ENCODE measurements at places on chromosomes 7 and 10.

GRCh38 chr7:90972906-90973550 is 291.2 kb upstream of the FZD1 start:
- DNase-seq: no peak

DNA sequence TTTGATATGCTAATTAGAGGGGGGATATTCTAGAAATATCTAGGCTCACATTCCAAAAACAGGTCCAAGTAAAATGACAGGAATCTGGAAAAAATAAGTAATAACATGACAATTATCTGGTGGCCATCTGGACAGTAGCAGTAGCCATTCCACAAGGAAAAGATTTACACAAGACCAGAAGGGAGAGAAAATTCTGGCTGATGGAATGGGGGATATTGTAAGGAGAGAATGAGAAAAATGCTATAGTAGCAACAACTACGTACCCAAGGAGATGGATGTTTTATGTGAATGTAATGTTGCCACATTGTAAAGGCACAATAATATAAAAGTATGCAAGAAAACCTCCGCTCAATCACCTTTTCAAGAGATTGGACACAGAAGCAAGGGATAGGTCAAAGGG is 5.4 kb downstream of the MYOF start:
- no peak for DNase-seq

- no peak for DNase-seq
Measured at GRCh38 chr7:137535579-137535978, 192.0 kb upstream of the PTN start.

DNA sequence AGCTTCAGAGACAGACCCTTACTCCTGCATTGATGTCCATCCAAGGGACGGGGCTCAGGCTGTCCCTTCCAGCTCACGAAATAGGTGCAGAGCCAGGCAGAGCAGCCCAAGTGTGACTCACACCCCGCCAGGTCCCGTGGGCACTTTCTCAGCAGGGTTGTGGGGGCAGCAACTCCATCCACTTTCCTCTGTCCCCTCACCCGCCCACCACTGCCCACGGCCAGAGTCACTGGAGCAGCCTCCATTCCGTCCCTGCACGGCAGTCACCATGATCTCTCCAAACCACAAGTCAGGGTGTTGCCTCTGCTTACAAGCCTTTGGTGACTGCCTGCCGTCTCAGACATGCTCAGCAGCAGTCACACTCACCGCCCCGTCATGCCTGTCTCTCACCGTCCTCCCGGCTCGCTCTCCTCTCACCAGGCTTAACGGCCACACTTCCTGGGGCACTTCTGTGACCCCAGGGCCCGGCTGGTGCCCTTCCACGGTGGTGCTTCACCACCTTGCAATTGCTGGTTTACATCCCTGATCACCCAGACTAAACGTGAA is 39.3 kb downstream of the CALML3 start:
- no peak for DNase-seq

DNA sequence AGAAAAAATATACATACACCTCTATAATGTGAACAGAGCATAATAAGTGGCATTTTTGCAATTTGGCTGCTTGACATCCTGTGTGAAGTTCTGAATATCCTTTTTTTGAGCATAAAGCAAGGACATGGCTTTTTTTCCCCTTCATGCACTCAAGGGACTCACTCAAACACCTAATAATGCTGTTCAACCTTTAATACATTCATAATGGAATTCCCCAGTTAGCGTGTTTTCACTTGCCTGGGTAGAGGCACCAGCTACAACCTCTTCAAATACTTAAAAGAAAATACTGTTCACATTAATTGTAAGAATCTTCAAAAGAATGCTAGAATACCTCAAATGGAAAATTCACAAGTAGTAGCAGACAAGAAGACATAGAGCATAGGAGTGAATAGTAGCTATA is 316.8 kb downstream of the PCDH15 start:
- no peak for DNase-seq

GRCh38 chr7:106775552-106775936 is 89.5 kb upstream of the PIK3CG start:
- no peak for DNase-seq

- no peak for DNase-seq
Measured at GRCh38 chr10:29738341-29738740, 103.6 kb upstream of the SVIL start.

DNA sequence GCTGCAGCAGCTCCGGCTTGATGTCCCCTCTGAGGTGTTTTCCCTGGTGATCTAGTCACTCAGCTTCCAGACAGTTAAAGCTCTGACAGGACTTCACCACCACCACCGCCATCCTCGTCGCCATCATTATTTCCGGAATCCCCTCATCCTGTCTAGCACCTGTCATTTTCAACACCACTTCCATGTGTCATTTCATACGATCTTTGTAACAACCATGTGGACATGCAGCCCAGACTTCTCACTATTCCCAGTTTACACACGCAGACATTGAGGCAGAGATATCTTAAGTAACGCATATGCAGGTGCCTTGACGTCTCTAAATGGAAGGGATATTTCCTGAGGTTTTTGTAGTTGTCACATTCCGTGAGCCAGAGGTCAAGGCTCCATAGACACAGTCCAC is 530.6 kb upstream of the FOXK1 start:
- no peak for DNase-seq

GRCh38 chr10:101817337-101818118 is 716 bp downstream of the OGA start:
- DNase-seq: peak; percentile 88

DNA sequence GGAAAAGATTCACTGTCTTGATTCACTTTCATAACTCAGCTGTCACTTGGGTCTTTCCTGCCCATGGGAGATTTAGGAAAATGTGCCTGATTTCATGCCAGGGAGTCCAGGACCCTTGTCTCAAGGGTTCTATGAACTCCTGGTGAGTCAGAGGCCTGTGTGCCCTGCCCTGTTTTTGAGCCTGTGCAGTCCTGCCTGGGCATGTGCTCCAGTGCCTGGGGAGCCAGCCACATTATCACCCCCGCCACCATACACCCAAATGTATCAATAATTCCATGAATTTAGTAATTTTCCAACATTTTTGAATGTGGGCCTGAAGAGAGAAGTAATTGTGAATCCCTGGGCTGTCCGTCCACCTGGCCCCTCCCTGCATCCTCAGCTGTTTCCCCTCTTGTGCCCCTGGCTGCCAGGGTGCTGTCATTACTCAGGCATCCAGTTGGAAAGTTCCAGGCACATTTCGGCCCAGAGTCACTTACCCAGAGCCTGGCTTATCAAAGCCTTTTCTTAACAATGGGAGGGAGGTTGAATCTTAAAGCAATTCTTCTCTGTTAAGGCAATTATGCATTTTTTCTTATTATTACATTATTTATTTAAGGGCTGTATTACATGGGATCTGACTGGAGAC is 287.8 kb upstream of the CDC14C start:
- DNase-seq: no peak

- DNase-seq: no peak
Measured at GRCh38 chr7:35401217-35401879, 147.4 kb upstream of the TBX20 start.

DNA sequence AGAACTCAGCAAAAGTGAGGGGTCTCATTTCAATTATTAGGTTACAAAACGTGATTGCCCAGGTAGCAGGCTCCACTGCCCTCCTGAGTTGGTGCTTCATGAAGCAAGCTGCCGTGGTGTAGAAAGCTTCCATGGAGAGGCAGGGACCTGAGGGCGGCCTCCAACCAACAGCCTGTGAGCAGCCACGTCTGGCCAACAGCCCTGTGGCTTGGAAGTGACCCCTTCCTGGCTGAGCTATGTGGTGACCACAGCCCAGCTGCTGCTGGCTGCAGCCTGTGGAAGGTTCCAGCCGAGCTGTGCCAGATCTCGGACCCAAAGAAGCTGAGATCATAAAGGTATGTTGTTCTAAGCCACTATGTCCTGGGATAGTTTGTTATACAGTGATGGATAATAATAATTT is 122.5 kb upstream of the KLF6 start:
- DNase-seq: no peak

- DNase-seq: no peak
Measured at GRCh38 chr7:74379938-74380337, 73.8 kb upstream of the GTF2IRD1 start.

GRCh38 chr10:23100331-23101030 is 5.1 kb downstream of the MSRB2 start:
- no peak for DNase-seq

DNA sequence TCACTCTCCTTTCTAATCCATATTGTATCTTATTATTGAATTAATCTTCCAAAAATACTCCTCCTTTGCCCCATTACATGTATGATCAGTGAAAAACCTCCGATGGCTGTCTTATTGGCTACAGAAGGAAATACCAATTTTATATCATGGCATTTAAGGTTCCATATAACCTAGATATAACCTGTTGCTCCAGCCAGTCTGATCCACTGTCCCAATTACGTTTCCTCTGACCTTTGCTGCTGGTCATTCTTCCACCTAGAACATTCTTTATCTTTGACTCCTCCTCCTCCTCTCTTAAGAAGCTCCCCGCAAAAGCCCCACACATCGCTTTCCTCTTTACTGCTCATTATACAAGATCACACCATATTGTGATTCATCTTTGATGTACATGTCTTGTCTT is 161.5 kb downstream of the RNLS start:
- DNase-seq: no peak
